Upper lobe of right lung (tissue), 1 donor: ENCODE measurements at places on chromosomes 12 and 14. TPM values are rescaled to one million over a fixed set of nuclear protein-coding genes. Genes with fewer than 3 reads are reported as not detected.

GRCh38 chr12:71124835-71125460 lies 32.9 kb downstream of the TSPAN8 start:
- DNase-seq: no peak

DNA sequence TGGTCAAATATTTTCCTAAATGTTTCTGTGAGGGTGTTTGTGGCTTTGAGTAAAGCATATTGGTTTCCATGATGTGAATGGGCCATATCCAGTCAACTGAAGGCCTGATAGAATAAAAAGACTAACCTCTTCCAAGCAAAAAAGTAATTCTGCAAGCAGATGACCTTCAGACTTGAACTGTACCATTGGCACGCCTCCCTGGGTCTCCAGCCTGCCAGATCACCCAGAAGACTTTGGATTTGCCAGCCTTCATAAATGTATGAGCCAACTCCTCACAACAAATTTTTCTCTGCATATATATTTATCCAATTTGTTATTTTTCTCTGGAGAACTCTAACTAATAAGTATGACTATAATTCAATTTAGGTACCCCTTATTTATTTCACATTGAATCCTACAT lies 190.3 kb downstream of the KIF21A start:
- no peak for DNase-seq

DNA sequence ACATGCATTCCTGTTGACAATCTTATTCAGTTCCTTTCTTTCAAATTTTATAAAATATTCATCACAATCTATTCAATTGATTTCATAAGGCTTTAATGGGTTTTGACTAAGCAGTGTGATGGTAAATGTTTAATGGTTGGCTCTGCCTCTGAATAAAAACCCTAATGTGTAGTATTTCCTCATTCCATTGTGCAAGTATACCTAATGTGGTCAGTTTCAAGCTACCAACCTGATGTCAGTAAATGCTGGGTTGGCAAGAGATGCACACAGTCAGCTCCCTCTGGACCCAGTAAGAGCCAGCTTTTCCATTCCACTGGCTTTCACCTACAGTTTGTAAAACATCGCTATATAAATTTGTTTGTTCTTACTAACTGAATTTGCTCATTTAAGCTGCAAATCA lies 53.9 kb downstream of the METTL25 start:
- DNase-seq: no peak

GRCh38 chr12:39483042-39483441 lies 40.1 kb upstream of the KIF21A start:
- no peak for DNase-seq

DNA sequence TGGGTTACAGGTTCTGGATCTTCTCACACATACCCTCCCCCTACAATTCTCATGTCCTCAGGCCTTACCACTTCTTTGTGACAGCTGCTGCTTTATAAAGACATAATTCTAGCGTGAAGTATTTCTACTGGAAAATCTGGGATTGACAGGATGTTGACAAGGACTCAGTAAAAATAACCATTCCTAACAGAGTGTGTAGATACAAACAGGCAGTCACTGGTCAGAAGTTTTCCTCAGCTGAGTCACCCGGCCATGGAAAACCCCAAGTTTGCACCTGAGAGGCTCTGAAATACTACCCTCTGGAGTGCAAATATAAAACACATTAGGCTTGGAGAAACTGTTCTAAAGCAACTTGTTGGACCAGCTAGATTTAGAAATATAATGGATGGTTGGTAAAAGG lies 54.4 kb downstream of the SPPL3 start:
- DNase-seq: no peak

DNA sequence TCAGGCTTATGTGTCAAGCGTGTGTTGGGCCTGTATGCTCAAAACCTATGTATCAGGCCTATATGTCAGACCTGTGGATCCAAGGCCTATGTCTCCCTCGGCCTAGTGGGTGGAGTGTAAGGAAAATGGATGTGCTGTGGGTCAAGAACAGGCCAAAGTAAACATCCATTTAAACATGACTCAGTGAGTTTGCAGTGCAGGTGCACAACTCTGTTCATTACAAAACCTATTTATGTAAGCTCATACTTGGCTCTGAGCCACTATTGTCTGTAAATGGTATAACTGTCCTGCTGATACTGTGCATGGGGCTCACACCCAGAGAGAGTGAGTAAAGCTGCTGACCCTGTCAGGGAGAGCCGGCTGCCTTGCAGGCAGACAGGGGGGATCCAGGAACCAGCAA lies 249.7 kb upstream of the AVPR1A start:
- no peak for DNase-seq

LAG3 gene
- 1.5 TPM for total RNA-seq

CDK4 gene
- 77.6 TPM for total RNA-seq

BEGAIN gene
- 1.5 TPM for total RNA-seq

SLC10A1 gene
- not detected for total RNA-seq
